Kidney epithelial cell (primary cell): ENCODE measurements at places on chromosomes 5 and 9.

- DNase-seq, result no peak
Observed at GRCh38 chr5:120873083-120873482, 409.0 kb downstream of the PRR16 start.

DNA sequence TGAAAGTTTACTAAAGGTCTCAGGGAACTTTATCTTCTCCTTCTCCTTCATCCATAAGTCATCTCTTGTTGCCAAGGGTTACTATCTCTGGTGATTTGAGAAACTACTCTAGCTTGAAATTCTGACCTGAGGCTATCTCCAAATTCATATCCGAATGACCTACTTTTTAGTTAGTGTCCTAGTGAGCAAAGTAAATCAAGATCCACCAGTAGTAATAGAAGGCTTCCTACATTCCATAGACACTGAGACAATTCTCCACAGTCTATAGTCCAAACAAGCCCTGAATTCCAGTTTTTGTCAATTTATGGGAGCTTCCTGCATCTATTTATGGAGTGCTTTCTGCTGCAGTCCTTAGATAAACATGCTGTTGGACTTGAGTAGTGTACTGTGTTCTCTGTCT is 5.0 kb downstream of the IL7R start:
- no peak for DNase-seq

GRCh38 chr5:54243483-54244080 is 66.8 kb downstream of the ARL15 start:
- DNase-seq, result no peak

- DNase-seq, result no peak
Observed at GRCh38 chr5:135743181-135743580, 91.3 kb upstream of the SLC25A48 start.
